ENCODE measurements at places on chromosomes 12 and 14.

- DNase-seq: peak; percentile 36
Measured at GRCh38 chr12:59149995-59150642, 229.8 kb upstream of the LRIG3 start.

GRCh38 chr14:61296151-61296550 is 15.0 kb upstream of the TMEM30B start:
- no peak for DNase-seq

DNA sequence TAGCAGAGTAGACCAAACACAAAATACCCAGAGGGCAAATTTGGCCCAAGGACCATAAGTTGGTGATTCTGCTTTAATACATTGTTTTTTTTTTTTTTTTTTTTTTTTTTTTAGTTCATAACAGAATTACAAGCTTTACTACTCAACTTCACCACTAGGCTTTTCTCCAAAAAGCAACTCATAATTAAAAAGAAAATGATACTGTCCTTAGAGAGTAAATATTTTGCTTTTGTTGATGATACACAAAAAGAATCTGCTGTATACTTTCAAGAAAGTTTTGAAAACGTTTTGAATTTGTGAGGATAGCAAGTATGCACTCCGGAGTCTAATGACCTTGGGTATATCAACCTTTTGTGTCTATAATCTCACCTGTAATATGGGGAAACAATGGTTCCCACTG is 68.9 kb upstream of the LMO3 start:
- no peak for DNase-seq

- no peak for DNase-seq
Measured at GRCh38 chr12:124277394-124278241, 17.3 kb upstream of the RFLNA start.

DNA sequence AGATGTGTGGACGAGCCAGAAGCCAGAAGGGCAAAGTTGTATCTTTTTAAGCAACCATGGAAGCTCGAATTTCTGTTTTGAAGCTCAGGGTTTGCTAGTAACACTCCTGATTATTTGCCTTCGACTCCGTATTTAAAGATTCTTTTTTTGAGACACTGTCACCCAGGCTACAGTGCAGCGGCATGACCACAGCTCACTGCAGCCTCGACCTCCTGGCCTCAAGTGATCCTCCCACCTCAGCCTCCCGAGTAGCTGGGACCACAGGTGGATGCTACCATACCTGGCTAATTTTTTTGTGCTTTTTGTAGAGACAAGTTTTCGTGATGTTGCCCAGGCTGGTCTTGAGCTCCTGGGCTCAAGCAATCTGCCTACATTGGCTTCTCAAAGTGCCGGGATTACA is 18.7 kb upstream of the OASL start:
- no peak for DNase-seq

DNA sequence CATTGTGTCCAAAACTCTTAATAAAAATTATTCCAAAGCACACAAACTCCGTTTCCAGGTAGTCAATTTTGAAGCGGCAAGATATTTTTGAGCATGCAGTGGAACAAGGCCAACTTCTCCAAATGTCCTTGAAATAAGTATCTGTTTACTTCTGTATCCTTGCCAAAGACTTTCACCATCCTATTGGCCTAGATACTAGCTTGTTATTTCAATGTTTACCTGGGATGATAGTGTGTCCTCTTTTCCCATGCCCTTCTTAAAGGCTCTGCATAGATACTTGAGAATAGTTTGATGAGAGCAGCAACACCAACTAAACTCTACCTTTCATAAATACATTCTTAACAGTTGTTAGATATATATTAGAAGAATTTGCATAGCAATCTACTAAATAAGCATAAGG is 160.9 kb downstream of the KCNC2 start:
- DNase-seq: no peak

GRCh38 chr14:99598774-99599173 is 5.2 kb downstream of the CCDC85C start:
- DNase-seq: no peak

DNA sequence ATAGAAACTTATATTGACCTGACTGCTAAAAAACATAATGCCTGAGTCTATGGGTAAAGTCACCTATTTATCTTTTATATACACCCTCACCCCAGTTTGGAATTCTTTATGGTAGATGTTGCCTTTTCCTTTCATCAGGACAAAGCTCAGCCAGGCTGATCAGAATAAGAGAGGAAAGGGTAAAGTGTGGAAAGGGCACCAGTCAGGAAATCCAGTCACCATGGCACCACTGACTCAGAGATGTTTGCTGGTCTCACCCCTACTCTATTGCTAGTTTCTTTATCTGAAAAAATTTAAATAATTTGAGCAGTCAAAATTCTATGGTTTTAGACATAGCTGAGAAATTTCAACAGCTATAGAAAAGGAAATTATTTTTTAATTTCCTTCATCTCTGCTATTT is 49.2 kb upstream of the SSTR1 start:
- DNase-seq: no peak

- DNase-seq: no peak
Measured at GRCh38 chr12:55874443-55874842, 31.7 kb upstream of the MMP19 start.

- DNase-seq: no peak
Measured at GRCh38 chr14:63725786-63726460, 1.9 kb downstream of the SGPP1 start.

DNA sequence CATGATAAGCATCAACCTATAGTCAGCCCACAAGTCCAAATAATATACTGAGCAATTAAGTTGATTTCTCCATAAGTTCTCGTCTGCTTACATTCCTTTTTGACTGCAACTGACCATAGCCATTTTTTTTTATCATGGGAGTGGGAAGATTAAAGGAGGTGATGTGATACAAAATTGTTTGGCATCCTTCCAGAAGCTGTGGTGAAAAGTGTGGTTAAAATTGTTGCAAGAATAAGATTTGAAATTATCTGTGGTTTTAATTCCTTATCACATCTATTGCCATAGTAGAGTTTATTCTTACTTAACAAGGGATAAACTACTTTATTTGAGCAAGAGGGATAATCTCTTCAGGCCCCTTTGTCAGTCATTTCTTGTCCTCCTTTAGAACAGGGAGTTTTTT is 50.7 kb downstream of the LIN52 start:
- no peak for DNase-seq

GRCh38 chr14:35222872-35223466 is 69.2 kb upstream of the PSMA6 start:
- no peak for DNase-seq

- no peak for DNase-seq
Measured at GRCh38 chr12:85441741-85442140, 161.7 kb downstream of the ALX1 start.

- DNase-seq: no peak
Measured at GRCh38 chr14:36319899-36320199, 588 bp downstream of the MBIP start.

GRCh38 chr14:58426670-58427280 is 556 bp downstream of the TIMM9 start:
- DNase-seq: peak; percentile 74

- DNase-seq: peak; percentile 47
Measured at GRCh38 chr14:90426663-90427062, 29.8 kb downstream of the CALM1 start.

GRCh38 chr12:116277467-116278278 is at the start of gene MED13L:
Gene MED13L, minus strand, starts transcription at chr12:116277693. Its CDS starts 562 bp downstream, at chr12:116277131.
- DNase-seq: peak; percentile 88

DNA sequence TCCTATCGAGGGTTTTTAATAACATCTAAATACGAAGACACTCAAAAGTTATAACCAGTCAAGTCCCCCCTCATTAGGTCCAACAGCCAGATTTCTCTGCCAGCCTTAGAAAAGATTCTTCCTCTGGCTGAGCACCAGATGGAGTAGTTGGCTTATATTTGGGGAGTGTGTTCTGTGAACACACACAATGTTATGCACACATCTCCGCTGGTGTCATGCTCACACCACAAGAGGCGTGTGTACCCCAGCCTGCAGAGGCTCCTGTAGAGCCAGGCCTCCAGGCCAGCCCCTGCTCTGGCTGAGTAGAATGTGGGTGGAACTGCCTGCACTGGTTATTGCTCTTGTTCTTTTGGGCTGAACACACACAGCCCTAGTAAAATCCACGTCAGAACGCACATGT is 64.0 kb downstream of the PIWIL1 start:
- DNase-seq: no peak
